ENCODE measurements at places on chromosomes 2 and 18.

DNA sequence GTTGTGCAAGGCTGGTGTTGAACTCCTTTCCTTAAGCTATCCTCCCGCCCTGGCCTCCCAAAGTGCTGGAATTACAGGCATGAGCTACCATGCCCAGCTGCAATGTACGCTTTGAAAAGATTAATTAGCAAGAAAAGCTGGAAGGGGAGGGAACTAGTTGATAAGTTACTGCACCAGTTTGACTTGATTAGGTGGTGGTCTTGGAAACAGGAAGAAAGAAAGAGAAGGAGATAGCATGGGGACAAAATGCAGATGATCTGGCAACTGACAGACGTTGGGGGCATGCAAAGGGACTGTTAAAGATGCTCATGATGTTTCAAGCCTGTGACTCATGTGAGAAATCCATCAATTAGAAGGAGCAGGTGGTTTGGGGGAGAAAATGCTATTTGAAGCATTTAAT, 68.6 kb downstream of the PLEKHM3 start:
- no peak for DNase-seq

DNA sequence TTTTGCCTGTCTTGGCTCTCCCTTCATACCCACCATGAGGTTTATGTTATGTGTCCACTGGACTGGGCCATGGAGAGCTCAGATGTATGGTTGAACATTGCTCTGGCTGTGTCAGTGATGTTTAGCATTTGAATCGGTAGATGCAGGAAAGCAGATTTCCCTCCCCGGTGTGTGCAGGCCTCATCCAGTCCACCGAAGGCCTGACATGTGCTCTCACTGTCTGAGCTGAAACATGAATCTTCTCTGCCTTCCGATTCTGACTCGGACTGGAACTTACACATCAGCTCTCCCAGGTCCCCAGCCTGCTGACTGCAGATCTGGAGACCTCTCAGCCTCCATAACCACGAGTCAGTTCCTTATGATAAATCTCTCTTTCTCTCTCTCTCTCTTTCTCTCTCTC, 72.4 kb upstream of the SLC66A3 start:
- no peak for DNase-seq

- no peak for DNase-seq
Measured at GRCh38 chr2:227853204-227853629, 18.2 kb upstream of the DAW1 start.

DNA sequence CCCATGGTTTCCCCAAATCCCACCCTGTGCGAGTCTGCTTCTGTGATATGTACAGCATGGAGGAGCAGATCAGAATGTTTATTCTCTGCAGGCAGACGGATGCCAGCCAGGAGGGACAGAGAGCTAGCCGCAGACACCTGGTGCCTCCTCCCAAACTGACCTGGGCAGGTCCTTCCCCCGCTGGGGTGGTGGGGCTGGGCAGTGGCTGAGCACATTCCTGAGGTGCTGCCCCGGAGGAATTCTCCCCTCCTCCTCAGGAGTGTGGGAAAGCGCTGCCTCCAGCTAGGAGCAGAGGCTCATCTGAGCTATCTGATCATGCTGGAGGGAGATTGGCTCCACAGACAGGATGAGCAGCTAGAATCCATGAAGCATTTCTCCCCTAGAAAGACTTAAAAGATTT, 21.7 kb downstream of the C2orf92 start:
- no peak for DNase-seq

DNA sequence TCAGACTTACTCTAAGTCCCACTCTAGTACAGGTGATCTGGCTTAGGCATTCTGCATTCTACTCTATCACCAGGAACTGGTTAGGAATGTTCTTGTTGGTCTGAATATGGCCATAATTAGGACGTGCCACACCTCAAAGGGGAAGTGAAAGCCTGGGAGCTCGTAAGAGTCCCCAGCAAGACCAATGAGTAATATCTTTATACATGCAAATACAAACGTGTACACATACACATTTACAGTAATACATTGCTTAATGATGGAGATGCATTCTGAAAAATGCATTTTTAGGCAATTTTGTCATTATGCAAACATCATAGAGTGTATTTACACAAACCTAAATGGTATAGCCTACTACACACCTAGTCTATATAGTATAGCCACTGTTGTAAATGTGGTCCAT, 19.5 kb upstream of the ERCC3 start:
- DNase-seq: no peak

DNA sequence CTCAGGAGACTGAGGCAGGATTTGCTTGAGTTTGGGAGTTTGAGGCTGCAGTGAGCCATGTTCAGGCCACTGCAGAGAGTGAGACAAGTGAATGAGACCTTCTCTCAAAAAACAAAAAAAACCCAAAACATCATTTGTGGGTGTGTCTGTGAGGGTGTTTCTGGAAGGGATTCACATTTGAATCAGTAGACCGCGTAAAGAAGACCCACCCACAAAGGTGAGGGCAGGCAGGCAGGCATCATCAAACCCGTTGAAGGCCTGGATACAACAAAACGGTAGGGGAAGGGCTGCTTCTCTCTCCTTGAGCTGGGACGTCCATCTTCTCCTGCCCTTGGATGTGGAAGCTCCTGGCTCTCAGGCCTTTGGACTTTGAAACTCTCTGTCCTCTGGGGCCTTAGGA, 25.4 kb downstream of the CDKL4 start:
- no peak for DNase-seq

- no peak for DNase-seq
Measured at GRCh38 chr2:44822174-44822573, 119.3 kb upstream of the SIX3 start.

DNA sequence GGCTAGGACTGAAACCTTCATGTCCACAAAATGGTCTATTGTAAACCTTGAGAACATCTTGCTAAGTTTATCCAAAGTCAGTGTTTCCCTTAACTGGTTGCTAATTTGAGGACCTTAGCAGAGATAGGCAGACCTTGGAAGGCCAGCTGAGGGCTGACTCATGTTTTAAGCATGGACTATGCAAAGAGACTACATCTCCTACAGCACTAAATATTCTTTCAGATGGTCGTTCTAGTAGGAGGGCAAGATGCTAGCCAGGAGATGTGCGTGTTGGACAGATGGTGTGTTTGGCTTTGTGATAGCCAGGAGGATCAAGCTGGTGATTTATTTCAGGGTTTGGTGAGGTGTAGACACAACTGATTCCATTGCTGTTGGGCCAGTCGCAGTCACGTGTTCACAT, 75.8 kb downstream of the NRP2 start:
- no peak for DNase-seq

GRCh38 chr2:37599688-37600525, 71.5 kb downstream of the CDC42EP3 start:
- DNase-seq: peak; percentile 29

DNA sequence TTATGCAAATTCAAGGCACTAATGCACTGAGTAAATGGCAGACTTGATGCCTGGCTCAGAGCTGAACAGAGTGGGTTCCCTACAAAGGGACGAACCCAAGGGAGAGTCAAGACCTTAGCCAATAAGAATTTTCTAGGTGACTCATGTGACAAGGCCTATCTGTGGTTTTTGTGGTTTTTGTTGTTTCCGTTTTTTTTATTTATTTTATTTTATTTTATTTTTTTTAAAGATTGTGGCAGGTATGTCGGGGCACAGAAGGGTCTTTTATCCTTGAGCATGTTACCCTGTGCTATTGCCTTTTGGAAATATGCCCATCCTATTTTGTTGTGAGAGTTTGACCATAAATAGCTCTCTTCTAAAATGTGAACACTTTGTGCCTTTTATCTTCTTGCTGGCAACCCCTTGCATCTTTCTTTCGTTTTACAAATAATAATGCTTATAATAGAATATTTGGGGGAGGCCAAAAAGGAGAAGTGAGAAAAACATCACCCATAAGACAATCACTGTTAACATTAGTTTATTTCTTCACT, 113.4 kb upstream of the AQP4 start:
- no peak for DNase-seq

GRCh38 chr18:50410894-50411293, 36.0 kb downstream of the SKA1 start:
- DNase-seq: no peak

DNA sequence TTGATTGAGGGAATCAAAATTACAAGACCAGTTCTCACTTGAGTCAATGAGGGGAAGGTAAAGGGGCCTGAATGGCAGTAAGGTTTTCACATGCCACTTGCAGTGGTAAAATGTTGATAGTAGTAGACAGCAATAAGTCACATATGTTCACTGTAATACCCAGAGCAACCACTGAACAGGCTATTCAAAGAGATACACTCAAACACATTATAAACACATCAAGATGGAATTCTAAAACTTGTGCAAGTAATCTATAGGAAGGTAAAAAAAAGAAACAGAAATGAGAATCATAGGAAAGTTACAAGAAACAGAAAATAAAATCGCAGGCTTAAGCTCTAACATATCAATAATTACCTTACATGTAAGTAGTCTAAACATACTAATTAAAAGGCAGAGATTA, 86.6 kb upstream of the AFF3 start:
- DNase-seq: no peak

DNA sequence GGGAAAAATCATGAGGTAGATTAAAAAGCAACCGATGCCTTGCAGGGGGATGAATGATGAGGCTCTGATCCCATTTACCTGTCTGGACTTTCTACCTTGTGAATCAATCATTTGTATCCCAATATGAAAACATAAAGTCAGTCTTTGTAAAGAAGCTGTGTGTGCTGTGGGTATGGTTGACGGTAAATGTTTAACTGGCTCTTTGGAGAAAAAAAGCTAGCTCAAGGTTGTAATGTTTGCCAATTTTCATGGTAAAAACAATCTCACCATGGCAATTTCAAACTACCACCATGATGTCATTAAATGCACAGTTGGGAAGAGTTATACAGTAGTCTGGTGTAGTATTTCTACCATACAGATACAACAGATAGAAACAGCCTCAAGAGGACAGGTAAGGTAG, 14.6 kb downstream of the TTR start:
- DNase-seq: no peak

DNA sequence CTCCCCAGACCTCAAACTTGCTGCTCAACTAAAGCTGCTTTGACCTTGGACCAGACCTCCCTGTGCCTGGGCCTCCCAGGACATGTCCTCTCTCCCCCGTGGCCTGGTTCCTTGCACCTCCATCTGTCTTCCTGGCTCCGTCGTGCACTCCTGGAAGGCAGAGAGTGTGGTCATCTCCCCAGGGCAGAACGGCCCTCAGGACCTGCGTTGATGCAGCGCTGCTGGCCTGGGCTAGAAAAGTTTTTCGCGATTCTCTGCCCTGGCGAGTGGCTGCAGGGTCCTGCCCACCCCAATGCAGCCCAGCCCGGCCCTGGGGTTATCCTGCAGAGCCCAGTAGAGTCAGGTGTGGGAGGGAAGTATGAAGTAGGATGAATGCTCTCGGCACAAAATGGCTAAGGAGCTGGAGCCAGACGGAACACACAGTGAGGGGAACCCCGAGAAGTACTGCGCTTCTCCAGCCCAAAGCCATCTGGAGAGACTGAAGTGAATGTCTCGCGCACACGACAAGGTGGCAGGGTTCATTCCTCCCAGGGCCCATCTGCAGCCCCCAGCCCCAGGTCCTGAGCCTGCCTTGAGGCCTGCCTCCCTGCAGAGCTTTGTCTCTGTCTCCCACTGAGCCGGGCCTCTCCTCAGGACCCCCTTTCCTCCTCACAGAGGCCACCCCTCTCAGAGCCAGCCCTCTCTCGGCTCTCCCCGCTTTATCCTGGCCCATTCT, 41.7 kb downstream of the ATOH8 start:
- DNase-seq: no peak

DNA sequence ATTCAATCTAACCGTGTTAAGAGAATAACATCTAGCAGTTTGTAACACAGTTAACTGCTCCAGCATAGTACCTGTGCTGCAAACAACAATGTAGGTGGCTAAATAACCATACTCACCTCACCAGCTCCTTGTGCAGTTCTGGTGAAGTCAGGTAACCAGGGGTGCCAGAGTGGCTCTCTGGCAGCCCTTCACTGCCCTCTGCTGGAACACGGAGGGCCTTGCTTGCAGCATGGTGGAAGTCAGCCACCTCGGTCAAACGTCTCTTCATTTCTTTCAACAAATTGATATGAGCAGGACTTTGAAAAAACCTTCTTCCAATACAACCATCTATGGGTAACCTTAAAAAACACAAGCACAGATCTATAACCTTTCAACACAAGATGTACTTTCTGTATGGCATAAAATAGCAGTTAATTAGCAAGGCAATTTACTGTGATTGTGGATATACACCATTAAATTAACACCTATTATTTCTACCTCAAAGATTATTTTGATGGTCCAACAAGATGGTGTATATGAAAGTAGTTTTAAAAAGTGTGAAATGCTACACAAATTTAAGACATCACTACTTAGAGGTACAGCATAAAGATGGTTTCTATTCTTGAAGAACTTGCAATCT, 56.6 kb downstream of the EPG5 start:
- DNase-seq: peak; percentile 70

DNA sequence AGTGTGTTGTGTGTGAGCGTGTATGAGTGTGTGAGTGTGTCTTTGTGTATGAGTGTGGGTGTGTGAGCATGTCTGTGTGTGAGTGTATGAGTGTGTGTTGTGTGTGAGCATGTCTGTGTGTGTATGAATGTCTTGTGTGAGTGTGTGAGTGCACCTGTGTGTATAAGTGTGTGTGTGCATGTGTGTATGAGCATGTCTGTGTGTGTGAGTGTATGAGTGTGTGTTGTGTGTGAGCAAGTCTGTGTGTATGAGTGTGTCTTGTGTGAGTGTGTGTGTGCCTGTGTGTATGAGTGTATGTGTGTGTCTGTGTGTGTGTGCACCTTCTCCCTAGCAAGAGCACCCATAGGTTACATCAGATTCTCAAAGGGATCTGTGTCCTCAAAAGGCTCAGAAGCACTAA, 28.5 kb upstream of the TNS1 start:
- no peak for DNase-seq

DNA sequence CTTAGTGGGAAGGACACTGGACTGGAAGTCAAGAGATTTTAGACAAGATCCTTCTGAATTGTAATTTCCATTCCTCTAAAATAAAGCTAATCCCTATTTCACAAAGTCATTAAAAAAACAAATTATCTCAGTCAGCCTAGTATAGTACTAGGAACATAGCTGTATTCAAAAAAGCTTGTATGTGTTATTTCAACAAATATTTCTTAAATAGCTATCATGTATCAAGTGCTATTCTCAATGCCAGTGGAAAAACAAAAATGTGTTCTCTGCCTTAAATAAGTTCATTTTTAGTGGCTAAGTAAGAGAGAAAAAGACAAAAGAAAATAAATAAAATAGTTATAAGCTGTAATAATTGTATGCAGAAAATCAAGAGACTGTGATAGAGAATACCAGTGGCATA, 541.8 kb upstream of the CDH2 start:
- no peak for DNase-seq

- DNase-seq: no peak
Measured at GRCh38 chr2:3464401-3465005, 54.8 kb downstream of the ADI1 start.

GRCh38 chr2:105754011-105754410, 9.3 kb downstream of the NCK2 start:
- peak; percentile 36 for DNase-seq

DNA sequence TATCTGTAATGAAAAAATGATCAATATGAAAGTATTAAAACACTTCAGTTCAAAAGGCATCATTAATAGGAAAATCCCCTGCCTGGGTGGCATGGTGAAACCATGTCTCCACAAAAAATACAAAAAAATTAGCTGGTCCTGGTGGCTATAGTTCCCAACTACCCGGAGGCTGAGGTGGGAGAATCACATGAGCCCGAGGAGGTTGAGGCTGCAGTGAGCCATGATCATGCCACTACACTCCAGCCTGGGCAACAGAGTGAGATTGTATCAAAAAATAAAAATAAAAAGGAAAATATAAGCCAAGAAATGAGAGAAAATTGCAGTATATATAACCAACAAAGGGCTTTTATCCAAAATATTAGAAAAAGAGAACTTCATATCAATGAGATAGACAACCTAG, 71.6 kb upstream of the MYCN start:
- no peak for DNase-seq
